ENCODE measurements at places on chromosomes 7 and 10.

DNA sequence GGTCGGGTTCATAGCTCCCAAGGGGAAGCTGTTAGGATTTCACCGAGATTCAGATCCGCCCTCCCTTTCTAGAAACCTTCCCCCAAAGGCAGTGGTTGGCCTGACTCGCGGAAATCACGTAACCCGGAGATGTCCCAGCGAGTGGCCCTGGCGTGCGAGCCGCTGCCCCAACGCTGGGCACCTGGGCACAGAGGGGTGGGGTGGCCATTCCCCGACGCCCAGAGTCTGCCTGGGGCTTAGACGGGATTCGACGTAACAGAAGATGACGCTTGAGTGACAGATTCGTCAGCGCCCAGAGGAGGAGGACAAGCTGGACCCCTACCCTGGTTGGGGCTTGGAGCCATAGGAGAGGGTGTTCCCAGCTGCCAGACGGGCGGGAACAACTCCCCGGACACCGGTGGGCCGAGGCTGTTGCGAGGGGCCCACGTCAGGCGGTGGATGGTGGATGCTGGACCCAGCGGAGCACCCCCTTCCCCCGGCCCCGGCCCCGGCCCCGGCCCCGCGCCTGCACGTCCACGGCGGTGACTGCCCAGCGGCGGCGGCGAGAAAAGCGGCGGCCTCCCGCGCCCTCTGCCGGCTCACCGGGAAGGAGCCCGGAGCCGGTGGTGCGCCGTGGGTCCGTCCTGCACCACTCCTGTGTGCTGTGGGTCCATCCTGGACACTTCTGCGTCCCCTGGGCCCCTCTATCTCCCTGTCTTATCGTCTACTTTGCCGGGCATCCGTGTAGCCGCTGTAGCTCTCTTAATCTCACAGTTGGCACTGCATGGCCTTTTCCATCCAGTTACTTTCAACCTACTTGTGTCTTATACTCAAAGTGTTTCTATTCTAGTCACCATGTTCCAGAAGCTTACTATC is 35.4 kb upstream of the KNDC1 start:
- no peak for DNase-seq

DNA sequence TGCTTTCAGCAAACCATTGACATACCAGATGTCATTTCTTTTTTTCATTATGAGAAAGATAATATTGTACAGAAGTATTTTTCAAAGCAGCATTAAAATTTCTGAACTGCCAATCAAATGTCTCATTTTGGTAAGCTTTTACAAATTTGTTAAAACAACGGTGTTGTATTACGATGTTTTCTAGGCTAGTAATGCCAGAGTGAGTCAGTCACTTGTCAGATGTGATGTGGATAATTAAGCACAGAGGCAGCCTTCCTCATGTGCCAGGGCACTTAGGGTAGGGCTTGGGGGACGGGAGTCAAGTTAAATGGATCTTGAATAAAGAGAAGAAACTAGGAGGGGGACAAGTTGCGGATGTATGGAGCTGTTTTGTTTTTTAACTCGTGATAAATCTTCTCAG is 10.1 kb downstream of the PSTK start:
- no peak for DNase-seq

DNA sequence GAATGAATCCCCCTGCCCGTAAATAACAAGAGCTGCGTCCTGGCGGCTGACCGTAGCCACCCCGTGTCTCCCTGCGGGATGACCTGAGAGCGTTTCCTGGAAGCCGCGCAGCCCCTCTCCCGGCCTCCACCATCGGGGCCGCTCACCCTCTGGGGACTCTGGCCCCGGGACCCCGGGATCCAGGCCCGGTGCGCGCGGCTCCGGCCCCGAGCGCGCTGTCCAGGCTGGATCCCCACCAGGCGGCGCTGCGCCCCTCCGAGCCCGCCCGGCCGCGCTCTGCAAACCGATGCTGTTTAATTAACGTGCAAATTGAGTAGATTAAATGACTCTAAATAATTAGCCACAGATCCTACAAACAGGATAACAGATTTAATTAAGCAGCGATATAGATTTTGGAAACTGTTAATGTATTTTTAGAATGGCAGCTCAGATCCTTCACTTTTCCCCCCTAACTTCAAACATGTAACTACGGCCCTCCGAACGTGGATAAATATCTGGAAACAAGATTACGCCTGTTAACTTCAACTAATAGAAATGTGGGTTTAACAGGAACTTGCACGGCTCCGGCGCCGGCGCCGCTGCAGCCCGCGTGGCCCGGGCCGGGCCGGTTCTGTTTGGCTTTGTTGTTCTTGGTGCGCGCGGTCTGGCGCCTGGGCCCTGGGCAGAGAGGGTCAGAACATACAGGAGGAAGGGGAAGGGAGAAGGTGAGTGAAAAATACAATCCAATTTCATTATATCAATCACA is 7.1 kb upstream of the UNCX start:
- no peak for DNase-seq

GRCh38 chr7:135160098-135160857 is 10.2 kb downstream of the CYREN start:
- no peak for DNase-seq

DNA sequence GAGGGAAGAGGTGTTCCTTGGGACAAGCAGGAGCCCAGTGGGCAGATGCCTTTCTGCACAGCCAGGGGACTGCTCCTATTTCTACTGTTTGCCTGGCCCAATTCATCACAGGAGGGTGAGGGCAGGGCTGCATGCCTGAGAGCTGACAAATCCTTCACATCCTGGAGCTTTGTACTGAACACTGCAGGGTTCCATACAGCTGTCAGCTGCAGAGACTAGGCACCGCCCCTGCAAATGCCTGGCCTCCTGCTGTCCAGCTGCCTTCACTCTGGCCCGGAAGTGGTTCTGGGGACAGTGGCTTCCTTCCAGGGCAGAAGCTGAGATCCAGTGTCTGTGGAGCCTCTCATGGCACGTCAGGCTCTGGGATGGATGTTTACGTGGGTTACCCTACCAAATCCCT is 470.7 kb downstream of the DNAJB6 start:
- no peak for DNase-seq

- DNase-seq = no peak
These were observed 30.8 kb upstream of the FXYD4 start for GRCh38 chr10:43340619-43341018.

DNA sequence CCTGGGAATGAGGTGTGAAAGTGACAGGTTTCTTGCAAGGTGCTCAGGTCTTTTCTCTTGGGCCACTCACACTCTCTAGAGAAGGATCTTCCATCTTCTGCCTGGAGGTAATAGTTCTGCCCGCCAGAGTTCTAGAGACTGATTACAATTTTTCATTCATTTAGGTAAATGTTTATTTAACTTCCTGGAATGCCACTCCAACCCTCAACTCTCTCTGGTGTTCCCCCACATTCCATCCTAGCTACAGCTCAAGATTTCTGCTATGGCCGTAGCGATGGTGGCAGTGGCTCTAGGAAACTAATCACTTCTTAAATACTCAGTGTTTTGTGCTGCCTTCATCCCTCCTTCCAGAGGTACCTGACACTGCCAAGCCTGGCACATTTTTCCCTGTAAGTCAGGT is 174.6 kb downstream of the WDR11 start:
- DNase-seq = no peak

- no peak for DNase-seq
These were observed 52.7 kb downstream of the RBM17 start for GRCh38 chr10:6141296-6142151.

GRCh38 chr7:1012004-1012715 is 29.2 kb downstream of the CYP2W1 start:
- no peak for DNase-seq

DNA sequence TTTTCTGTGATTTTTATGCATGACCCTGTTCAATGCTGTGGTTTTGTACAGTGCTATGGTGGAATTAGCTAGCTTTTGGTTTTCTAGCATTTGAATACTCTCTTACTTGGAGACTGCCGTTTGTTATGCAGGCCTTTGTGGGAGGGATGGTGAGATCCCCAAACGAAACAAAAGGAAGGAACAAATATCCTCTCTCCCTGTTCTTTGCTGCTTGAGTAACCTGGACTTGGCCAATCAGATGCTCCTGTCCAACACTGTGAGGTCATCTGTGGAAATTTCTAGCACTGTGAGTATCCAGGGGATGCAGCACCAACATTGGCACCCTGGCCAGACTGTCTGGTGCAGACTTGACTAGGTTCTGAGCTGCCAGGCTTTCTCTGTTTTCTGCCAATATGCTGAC is 314.4 kb downstream of the ANKRD30A start:
- DNase-seq = no peak

GRCh38 chr7:103719070-103719469 is 270.4 kb downstream of the RELN start:
- no peak for DNase-seq

DNA sequence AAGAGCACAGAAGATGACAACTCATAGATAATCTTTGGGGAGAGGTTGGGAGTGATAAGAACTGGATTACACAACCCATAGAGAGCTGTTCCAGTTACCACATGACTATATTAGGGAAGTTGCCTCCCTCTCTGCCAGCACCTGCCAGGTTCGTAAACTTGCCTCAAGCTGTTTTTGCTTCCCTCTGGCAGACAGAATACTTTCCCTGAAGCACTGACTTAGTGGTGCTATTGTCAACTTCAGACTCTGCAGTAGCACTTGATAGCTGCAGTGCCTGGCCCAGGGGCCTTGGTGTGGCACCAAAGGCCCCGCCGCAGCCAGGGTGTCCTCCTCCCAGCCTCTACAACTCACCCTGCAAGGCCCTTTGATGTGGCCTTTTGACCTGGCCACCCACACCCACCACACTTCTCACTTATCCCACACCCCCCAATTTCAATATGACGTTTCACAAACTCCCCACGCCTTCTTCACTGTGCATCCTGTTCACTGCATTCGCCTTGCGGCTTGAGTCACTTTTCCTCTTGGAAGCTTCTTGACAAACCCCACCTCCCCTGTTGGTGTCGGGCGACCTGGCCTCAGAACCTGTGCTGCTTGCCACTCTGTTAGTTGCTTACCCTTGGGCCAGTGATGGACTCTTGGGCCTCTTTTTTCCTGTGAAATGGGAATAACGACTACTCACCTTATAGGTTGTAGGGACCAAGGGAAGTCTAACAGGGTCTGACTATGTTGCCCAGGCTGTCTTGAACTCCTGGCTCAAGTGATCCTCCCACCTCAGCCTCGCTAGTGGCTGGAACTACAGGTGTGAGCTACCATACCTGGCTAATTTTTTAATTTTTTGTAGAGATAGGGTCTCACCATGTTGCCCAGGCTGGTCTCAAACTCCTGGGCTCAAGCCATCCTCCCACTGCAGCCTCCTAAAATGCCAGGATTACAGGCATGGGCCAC is 50.2 kb upstream of the PODXL start:
- no peak for DNase-seq

- no peak for DNase-seq
These were observed 49.3 kb upstream of the ZNF716 start for GRCh38 chr7:57400531-57401155.

- DNase-seq = no peak
These were observed 13.1 kb upstream of the NKX2-3 start for GRCh38 chr10:99519690-99520039.

- peak; percentile 18 for DNase-seq
These were observed 81.2 kb upstream of the UCN3 start for GRCh38 chr10:5283305-5284158.

- no peak for DNase-seq
These were observed 158.5 kb downstream of the TRIL start for GRCh38 chr7:28799619-28800018.

- no peak for DNase-seq
These were observed 116.9 kb upstream of the SVIL start for GRCh38 chr10:29751684-29752083.

Measured in stimulated activated CD4-positive, alpha-beta T cell treated with anti-CD3 and anti-CD28 coated beads, TNF-alpha, amount 100 ng/mL, for 48 hours (primary cell).